ENCODE measurements at places on chromosomes 11 and 22.

DNA sequence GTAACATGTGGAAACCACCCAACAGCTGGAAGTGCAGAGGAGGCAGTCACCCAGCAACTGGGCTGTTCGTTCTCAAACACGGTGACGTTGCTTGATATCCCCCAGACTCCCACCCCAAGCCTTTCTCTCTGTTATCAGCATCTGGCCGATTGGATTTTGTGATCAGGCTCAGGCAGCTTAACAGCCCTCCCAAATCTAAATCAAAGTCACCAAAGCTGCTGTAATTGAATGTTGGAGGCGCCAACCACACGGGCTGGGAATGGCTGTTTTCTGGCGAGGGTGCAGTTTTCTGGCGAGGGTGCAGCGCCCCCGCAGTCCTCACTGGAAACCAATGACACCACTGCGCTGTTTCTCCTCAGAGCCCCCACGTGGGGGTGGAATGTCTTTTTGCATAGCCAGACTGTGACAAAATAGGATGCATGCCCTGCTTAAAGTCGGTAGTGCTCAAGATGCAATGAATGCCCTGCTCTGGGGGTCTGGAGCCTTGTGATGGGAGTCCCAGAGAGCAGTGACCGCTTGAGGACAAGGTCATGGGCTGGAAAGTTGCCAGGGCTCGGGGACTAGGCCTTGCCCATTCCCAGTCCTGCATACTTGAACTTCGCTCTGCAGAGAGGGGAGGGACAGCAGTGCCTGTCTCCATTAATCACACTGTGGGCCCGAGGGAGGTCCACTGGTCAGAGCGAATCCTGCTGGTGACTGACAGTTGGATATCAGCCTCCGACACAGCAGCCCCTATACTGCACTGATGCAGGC, 105.3 kb downstream of the MORC2 start:
- no peak for DNase-seq

- DNase-seq = no peak
Observed at GRCh38 chr22:44386386-44387035, 73.8 kb upstream of the SHISAL1 start.

DNA sequence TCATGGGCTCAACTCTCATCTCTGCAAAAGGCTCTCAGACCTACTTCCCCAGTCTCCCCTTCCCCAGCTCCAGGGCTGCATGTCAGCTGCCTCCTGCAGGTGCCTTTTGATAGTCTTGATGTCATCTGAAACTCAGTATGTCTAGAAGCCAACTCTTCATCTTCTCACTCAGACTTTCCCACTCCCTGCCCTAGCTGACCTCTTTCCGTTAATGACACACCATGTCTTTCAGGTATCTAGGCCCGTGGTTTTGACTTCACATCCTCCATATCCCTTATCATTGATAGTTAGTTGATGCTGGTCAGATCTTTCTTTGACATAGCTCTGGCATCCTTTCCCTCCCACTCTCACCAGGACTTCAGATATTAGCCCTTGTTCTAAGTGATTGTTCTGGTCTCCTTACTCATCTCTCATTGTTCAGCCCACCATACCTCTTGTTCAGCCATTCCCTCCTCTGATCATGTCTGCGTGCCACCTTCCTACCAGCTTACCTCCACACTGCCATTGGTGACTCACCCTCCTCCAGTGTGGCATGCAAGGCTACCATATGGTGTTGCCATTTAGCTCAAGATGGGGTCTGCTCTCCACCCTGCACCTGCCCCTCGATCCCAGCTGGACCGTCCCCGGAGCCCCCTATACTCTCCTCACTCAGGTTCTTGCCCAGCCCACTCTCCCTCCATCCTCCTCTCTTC, 18.4 kb downstream of the TTC12 start:
- no peak for DNase-seq

DNA sequence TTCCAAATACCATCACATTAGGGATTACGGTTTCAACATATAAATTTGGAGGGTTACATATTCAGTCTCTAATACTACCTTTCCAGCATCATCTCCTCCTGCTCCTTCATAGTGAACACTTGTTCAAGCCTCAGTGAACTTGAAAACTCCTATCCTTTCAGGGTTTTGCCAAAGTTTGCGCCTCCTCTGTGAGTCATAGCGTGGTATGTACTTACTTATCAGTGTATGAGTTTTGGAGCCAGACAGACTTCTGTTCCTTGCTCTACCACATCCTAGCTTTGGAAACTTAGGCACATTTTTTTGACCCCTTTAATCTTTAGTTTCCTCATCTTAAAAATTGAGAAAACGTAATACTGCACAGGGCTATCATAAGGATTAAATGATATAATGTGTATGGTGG, 160.1 kb upstream of the ZC3H12C start:
- no peak for DNase-seq

GRCh38 chr22:22746061-22746962, 101.9 kb downstream of the GGTLC2 start:
- no peak for DNase-seq

DNA sequence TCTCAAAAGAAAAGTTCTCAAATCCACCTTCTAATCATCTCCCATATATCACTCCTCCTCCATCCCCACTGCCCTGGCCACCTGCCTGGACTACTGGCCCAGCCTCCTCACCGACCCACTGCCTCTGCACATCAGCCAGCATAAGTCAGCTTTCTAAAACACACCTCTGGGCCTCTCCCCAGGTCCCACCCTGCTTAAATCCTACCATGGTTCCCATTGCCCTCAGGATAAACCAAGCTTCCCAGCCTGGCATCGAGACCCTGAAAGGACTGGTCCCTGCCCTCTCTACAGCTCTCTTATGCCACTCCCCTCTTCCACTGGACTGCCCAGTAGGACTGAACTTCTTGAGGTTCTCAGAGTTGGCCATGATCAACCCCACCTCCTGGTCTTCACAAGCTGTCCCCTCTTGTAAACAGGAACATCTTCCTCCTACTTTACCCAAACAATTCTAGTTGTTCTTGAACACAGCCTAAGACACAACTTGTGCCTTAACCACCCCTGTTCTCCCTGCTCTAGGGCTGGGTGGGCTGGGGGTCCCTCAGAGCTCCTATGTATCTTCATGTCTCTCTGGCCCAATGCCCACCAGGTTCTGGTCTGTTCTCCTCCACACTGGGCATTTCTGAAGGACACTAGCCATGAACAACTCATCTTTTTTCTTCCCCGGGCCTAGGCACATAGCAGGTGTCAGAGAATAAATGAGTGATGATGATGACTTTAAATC, 12.6 kb upstream of the P2RY6 start:
- no peak for DNase-seq

DNA sequence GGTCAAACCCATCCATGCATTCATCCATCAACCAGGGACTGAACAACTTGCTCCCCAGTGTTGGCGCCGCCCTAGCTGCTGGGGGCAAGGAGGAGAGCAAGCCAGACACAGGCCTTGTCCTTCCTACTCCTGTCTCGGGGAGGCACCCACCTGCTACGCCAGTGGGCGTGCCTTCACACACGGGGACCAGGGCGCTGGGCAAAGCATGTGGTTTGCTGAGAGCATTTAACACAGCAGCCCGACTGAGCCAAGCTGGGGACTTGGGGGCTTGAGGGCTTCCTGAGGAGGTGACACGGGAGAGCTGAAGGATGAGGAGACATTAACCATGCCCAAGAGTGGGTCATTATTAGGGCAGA, 30.6 kb downstream of the CACNA1I start:
- no peak for DNase-seq

GRCh38 chr11:112004389-112004788, 20.8 kb upstream of the DLAT start:
- no peak for DNase-seq

- DNase-seq = no peak
Observed at GRCh38 chr22:48804811-48805301, 1022.8 kb downstream of the BRD1 start.

DNA sequence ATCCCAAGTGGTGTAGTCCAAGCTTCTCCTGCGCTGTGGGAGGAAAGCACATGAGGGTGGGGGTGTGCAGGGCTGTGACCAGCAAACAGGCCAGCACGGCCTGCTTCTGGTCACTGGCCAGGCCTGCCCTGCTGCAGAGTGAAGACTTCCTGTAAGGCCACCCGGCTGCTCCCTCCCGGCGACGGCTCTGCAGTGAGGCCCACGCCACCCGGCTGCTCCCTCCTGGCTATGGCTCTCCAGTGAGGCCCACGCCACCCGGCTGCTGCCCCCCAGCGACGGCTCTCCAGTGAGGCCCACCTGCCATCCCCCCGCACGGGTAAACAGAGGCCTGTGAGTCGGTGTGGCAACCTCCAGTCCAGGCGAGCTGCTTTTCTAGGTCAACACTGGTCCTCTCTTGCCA, 31.4 kb upstream of the BRSK2 start:
- no peak for DNase-seq

DNA sequence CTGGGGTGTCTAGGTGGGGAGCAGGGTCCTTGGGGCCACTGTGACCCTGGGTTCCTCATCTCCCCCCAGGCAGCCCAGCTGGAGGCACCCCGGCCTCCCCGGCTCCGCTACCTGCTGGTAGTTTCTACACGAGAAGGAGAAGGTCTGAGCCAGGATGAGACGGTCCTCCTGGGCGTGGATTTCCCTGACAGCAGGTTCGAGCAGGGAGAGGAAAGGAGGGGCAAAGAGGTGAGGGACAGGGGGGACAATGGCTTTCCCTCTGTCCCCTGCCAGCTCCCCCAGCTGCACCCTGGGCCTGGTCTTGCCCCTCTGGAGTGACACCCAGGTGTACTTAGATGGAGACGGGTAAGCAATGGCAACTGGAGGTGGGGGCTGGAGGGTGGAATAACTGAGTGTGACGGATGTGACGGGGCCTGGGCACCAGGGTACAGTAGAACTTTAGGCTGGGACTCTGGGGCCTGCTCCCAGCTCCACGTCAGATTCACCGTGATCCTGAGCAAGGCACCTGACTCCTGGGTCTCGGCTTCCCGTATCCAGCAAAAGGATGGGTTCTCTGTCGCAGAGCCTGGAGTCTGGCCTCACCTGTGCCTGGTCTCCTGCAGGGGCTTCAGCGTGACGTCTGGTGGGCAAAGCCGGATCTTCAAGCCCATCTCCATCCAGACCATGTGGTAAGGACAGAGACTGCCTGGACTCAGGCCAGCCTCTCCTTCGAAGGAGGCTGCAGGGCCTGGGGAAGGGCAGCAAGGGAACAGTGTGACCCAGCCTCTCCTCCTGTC, 3.6 kb downstream of the SSH3 start:
- no peak for DNase-seq

- DNase-seq = no peak
Observed at GRCh38 chr11:11409901-11410300, 56.9 kb upstream of the CSNK2A3 start.

DNA sequence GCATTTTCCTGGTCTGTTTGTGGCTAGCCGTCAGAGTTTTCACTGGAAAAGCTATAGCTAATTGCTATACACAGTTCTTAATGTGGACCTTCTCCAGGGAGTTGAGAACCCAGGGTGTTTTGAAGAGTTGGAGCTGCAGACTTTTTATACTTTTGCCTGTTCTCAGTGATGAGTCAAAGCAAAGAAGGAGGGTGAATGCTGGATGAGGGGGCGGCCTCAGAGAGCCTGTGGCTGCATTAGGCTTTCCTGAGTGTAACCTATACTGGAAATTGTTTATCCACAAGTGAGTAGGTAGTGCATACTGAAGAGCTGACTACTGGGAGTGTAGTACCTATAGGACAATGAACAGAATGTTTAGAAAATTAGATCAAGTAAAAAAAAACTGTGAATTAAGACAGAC, 79.7 kb upstream of the HORMAD2 start:
- DNase-seq = no peak

DNA sequence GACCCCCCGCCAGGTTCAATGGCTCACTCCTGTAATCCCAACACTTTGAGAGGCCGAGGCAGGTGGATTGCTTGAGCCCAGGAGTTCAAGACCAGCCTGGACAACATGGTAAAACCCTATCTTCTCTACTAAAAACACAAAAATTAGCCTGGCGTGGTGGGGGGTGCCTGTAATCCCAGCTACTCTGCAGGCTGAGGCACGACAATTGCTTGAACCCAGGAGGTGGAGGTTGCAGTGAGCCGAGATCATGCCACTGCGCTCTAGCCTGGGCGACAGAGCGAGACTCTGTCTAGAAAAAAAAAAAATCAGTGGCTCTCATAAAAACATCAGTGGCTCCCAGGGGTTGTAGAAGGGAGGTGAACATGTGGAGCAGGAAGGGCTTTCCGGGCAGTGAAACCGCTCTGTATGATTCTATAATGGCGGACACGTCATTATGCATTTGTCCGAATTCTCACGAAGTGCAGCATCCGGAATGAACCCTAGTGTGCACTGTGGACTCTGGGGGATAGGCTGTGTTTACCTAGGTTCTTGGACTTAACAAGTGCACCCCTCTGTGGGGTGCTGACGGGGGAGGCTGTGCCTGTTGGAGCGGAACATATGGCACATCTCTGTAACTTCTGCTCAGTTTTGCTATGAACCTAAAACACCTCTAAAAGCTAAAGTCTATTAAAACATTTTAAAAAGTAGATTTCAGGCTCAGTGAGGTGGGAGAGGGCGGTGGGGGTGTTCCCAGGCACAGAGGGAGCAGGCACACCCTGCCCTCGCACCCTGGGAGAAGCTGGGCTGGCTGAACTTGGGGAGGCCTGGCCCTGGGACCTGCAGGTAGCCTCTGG, 49.1 kb upstream of the SEPTIN5 start:
- no peak for DNase-seq

GRCh38 chr11:108966978-108967377, 302.1 kb downstream of the DDX10 start:
- DNase-seq = no peak

DNA sequence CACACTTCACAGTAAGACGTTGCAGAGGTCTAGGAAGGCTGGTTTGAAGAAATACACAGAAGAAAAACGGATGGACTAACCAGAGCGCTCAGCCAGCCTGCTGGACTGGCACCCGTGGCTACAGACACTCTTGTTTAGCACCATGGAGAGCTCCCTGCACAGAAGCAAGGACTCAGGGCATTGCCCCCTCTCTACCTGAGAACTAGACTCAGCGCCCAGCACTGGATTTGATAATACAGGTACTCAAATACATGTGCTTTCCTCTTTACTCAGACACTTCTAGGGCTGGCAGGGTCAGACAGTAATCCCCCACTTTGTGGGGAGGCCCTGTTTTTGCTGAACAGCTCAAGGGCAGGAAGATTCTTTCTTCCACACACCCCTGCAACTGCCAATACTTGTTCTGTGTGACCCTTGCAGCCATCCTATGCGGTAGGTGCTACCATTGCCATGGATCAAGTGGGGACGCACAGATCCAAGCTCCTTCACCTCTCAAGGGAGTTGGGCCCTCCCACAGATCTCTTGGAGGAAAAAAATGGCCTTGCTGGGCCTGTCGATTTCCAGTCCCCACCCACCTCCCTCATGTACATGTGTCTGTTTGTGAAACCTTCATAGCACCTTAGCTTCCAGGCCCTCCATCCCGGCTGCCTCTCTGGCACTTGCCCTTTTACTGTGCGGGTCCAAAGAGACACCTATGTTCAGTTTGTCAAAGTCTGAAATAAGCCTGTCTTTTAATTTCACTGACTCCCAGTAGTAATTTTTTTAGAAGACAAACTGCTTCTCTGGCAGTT, 5.1 kb upstream of the P2RX6 start:
- no peak for DNase-seq

- DNase-seq = no peak
Observed at GRCh38 chr22:26476705-26477340, 6.8 kb downstream of the HPS4 start.

DNA sequence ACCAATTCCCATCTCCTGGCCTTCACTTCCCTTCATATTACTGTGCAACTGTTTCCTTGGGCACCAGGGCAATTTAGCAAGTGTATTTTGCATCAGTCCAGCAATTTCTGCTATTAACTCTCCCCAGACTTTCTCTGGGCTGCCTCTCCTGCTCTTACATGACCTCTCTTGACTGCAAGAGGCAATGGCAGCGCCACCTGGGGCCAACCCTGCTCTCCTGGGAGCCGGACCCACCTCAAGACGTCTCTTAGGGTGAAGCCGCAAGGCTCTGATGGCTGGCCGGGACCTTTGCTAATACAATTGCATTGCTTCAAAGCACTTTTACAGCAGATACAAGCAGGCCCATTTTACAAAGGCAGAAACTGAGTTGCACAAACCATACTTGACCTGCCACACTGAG, 360.2 kb downstream of the CADM1 start:
- no peak for DNase-seq

Measured in effector CD8-positive, alpha-beta T cell (primary cell).